ENCODE measurements at places on chromosomes 11 and 22.

- DNase-seq = no peak
Observed at GRCh38 chr11:71311928-71312510, 59.6 kb upstream of the SHANK2 start.

- DNase-seq = peak; percentile 9
Observed at GRCh38 chr11:76861490-76861953, 804 bp downstream of the ACER3 start.

DNA sequence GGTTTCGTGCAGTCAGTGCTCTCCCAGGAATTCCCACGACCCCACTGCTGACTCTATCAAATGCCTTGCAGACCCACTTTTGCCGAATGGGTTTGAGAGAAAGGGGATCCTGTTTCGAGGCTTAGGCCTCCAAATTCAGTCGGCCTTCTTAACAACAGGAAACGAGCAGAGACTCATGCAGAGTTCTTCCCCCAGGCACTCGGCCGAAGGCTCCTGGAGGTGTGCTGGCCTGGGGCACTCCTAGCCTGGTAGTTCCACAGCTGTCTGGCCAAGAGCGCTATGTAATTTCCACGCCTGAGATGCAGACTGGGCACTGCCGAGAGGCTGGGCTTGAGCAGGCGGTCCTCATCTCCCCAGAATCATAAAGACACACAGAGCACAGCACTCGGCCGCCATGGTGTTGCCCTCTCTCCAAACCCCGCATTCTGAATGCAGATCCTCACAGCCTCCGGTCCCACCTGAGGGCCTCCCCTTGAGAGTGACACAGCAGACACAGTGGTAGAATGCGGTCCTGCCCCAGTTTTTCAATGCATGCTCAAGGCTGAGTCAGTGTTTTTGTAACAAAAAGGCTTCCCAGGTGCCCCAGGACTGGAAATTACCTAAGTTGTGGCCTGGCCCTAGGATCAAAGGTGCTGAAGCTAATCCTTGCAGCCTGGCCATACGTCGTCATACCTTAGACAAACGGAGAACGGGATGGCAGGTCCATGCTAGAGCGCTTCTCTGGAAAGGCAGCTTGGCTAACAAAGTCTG lies 30.2 kb upstream of the BID start:
- no peak for DNase-seq

DNA sequence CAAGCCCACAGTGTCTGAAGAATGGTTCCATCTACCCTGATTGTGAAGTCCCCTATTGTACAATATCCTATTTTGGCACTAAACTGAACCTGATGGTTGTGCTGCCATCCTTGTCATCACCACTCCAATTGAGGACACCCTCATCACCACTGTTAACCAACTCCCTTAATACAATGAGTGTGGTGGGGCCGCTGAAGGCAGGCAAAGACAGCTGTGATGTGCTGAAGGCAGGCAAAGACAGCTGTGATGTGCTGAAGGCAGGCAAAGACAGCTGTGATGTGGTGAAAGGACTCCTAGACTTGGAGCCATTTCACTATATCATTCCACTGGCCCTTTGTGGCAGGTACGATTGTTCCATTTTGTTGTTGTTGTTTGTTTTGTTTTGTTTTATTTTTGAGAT lies 481.6 kb downstream of the SOX6 start:
- DNase-seq = no peak

DNA sequence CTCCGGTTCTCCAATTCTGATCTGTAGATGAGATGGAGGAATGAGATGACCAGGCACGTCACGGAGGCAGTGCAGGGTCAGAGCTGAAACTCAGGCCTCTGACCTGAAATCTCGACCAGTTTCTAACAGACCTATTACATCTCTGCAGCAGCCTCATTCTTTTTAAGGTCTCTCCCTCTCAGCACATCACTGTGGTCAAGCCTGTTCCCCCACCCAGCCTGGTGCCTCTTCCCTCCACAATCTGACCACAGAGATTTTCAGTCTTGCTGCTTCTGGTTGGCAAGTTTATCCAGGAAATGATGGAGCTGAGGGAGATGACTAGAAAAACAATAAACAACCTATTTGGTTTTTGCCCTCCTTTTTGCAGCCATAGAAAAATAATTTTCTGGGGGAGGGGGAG lies 9.5 kb downstream of the GRAMD1B start:
- peak; percentile 24 for DNase-seq

DNA sequence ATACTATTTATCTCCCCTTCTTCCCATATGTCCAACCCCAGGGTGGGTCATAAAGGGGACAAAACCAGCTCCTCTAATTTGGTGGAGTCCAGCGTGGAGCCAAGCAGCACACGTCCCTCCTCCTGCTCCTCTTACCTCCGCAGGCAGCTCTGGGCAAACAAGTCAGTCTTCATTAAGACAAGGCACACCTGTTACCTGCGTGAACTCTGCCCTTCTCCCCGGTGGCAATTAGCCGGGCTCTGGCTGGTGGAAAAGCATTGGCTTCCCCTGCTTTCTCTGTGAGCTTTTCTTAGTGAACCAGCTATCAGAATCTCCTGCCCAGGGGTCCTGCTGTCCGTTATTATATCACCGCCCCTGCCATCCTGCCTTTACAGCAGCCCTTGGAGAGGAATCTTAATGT lies 418.7 kb upstream of the CADM1 start:
- no peak for DNase-seq

DNA sequence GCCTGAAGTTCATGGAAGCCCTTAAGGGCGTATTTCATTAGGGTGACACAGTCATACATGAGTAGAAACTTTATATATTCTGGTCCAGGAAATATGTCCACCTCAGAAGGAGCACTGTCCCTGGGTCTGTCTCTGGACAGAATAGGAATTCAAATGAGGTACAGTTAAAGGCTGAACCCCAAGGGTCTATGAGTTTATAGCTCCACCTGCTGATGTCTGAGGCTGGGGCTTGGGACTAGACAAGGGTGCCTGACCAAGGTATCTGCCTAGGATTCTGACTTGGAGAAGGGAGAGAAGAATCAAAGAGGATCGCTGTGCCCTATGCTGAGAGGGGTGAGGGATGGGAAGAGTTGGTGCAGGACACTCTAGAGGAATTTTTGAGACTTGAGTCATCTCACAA lies 14.9 kb downstream of the HEPHL1 start:
- DNase-seq = no peak

DNA sequence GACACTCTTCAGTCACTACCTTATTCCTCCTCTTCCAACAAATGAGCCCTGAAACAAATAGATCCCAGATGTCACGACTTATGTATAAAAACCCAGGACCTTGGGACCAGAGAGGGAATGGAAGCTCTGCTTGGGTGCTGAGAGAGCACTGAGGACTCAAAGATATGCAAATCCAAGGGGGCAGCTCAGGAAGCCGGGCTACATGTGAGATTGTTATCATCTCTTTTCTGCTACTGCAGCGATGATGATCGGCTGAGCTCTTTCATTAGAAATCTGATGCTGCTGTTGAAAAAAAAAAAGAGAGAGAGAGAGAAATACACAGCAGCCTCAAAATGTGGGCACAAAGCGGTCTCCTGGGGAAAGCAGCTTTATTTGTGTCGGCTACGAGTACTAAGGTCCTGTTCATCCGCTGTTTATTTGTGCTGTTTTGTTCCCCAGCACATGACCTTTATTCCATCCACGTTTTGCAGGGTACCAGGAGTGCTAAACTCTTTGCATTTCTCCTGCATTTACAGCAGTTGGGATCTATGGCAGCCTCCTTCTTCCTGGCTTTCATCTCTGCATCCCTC lies 120.2 kb downstream of the TRIM29 start:
- no peak for DNase-seq

DNA sequence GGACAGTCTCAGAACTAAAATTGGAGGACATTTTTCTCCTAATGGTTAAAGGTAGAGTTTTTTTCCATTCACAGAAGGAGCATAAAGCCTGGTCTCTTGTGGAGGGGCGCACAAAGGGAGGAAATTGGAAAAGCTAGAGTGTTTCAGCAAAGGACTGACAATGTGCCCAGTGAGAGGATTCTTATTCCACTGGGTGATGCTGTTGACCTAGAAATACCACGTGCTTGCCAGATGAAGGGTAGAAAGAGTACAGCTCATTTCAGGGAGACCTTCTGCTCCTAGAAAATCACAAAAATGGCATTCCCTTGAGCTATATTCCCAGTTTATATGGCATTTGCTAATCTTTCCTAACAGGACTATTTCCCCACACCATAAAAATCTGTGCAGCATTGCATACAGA lies 21.1 kb downstream of the MS4A6E start:
- no peak for DNase-seq

- peak; percentile 46 for DNase-seq
Observed at GRCh38 chr11:834371-835316, 1.9 kb downstream of the CD151 start.

GRCh38 chr22:31279821-31280505 lies 12.3 kb downstream of the PIK3IP1 start:
- no peak for DNase-seq

- peak; percentile 89 for DNase-seq
Observed at GRCh38 chr11:44094260-44094868, 1.1 kb upstream of the EXT2 start.
